ENCODE measurements at places on chromosomes 4 and X.
A peak's percentile ranks its signal among the peaks of the same experiment; 100 is the strongest.

DNA sequence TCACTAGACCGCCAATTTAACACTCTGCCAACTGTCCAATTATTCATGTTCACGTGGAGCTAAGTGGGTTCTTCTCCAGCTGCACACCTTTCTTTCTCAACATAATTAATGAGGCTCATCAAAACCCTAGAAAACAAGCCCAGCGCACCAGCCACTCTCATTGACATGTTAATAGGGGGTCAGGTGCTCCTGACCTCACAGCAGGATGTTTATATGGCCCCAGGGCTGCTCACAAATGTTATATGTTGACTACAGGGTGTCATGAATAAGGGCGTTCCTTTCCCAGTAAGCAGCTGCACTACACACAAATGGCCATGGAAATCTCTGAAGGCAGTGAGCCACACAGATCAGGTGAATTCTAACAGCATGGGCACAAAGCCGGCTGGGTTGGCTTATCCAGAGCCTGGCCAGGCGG lies 209.8 kb downstream of the MGST2 start:
- peak; percentile 91 for DNase-seq

DNA sequence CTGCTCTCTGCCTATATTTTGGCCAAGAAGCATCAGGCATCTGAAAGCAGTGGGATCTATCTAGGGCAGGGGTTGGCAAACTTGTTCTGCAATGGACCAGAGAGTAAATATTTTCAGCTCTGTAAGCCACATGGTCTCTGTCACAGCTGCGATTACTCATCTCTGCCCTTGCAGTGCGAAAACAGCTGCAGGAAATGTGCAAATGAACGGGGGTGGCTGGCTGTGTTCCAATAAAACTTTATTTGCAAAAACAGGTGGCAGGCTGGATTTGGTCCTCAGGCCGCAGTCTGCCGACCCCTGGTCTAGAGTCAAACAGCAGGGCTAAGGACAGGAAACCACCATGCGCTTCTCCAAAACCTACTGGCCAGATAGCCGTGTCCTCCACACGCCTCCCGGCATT lies 48.6 kb downstream of the ACOX3 start:
- DNase-seq, result peak; percentile 6

- DNase-seq, result no peak
Measured at GRCh38 chrX:114985967-114986592, 31.3 kb downstream of the IL13RA2 start.

DNA sequence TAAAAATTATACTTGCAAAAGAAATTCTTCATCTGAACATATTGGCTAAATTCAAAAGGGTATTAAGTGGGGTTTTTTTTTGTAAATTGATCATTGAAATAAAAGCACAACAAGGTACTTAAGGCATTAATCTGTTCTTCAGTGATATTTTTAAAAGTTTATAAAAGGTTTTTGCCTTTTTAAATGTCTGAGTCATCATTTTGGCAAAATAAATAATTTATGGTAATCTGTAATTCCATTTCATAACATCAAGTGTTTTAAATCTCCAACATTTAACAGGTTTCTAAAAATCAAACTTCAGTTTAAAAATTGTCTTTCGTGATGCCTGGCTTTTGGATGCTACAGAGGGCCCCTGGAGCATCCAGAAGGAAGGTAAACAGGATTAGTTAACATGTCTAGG lies 27.4 kb downstream of the NLRP2B start:
- no peak for DNase-seq

- DNase-seq, result no peak
Measured at GRCh38 chr4:101801958-101802357, 11.4 kb downstream of the BANK1 start.

All from NCI-H345 (cell line).